Activated T-cell treated with anti-CD3 and anti-CD28 coated beads for 48 hours (primary cell): ENCODE measurements at places on chromosomes 13 and 19.

- DNase-seq = no peak
Measured at GRCh38 chr19:45500918-45501729, 2.9 kb downstream of the PPM1N start.

GRCh38 chr19:40700083-40700482 lies 9.6 kb upstream of the NUMBL start:
- no peak for DNase-seq

GRCh38 chr13:72586518-72586917 lies 140.9 kb downstream of the MZT1 start:
- no peak for DNase-seq

GRCh38 chr13:55577082-55577846 lies 1563.5 kb upstream of the PRR20A start:
- DNase-seq = no peak

DNA sequence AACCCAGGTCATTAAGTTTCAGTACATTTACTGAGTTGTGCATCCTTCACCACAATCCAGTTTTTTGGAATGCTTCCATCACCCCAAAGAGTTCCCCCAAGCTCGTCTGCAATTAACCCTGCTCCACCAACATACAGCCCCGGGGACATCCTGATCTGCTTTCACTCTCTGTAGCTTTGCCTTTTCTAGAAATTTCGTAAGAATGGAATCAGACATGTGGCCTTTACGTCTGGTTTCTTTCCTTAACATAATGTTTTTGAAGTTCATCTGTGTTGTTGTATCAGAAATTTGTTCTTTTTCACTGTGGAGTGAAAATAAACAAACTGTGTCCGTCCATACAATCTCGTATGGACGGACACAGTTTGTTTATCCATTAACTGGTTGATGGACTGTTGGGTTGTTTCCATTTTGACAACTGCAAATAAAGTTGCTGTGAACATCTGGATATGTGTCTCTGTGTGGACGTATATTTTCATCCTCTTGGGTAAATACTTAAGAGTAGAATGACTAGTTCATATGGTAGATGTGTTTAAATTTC lies 2.9 kb downstream of the KLHL26 start:
- DNase-seq = no peak

DNA sequence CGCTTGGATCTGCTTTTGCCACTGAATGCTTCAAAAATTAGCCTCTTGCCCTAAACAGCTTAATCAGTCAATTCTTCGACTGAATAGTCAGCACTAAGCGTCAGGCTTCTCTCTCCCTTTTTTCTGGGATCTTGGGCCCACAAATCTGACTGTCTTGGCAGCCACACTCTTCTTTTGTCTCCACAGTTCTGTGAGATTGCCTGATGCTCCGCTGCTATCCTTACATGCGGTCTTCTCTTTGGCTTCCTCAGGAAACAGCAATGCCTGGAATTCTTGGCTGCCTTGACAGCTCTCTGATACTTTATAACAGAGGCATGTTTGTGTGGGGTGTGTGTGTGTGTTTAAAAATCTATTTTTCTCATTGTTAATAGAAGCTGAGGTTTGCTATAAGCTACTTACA lies 32.6 kb downstream of the ERCC5 start:
- DNase-seq = no peak

- DNase-seq = no peak
Measured at GRCh38 chr19:7377196-7377595, 28.5 kb downstream of the ARHGEF18 start.

DNA sequence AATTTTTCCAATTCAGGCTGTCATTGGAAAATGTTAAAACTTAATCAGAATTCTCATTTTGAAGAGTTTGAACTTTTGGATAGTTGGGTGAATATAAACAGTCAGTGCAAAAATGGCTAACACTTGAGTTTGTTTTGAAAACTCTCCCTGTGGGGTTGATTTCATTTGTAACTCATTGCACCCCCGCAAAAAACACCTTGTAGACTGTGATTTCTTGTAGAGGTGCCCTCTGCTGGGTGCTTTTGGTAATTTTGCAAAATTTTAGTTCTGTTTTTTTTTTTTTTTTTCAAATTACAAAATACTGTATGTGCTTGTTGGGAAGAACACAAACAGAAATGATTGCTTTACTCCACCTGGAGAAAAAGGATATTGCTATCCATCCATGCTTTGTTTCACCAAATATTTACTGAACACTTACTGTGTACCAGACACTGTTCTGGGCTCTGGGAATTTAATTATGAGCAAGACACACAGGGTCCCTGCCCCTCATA lies 28.2 kb upstream of the GPI start:
- no peak for DNase-seq

DNA sequence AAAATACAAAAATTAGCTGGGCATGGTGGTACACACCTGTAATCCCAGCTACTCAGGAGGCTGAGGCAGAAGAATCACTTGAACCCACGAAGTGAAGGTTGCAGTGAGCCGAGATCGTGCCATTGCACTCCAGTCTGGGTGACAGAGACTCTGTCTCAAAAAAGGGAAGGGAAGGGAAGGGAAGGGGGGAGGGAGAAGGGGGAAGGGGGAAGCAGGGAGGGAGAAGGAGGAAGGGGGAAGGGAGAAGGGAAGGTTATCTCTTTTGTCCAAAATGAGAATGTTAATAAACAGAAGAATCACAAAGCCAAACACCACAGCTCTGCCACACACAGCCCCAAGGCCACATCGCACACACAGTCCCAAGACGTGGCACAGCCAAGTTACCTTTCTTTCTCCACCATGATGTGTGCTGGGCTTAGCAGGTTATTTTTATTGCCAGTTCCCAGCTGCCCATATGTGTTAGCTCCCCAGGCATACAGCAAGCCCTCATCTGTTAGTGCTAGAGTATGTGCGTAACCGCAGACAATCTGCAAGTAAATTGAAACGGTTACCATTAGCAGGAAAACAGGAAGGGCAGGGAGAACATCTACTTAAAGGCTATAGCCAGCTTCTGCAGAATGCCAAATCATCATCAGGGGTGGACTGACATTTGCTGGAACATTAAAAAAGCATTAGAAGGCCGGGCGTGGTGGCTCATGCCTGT lies 34.3 kb downstream of the RCBTB1 start:
- no peak for DNase-seq

DNA sequence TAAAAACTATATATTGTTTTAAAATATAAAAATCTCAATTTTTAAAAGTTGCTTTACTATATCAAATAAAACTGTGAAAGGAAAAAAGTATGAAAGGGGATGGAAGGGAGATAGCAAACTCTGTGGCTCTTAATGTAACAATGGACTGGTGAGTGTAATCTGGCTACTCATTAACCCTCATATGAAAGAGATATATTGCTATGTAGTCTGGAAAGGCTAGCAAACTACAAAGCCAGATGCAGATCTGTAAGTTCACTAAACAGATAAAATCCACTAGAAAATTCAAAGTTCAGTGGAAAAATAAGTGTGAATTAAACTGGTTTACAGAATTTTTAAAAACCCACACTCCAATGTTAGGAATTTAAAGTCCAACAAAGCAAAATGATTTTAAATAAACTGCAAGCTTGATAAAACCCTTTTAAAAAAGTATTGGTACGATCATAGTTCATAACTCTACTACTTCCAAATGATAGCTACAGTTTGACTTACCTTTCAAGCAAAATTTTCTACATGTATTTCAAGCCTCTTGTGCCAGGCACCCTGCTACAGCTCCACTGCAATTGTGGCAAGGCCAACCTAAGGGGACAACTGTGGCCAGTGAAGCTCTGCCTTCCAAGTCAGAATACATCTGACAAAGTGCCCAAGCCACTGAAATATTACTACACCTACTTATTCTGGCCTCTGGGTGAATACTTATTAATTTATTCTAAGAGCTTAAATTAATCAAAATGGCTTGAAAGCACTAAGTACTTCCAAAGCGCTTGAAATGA lies 647 bp upstream of the ELF1 start:
- DNase-seq = no peak
